Kasumi-1 (cell line): ENCODE measurements at places on chromosomes 11 and 22.

GRCh38 chr11:1916132-1916985 is 3.1 kb upstream of the TNNT3 start:
- DNase-seq, result no peak

GRCh38 chr11:115297330-115297729 is 206.9 kb downstream of the CADM1 start:
- no peak for DNase-seq

- no peak for DNase-seq
These were observed 11.4 kb downstream of the SHANK3 start for GRCh38 chr22:50683994-50684371.

- peak; percentile 82 for DNase-seq
These were observed 8.2 kb downstream of the ARHGEF12 start for GRCh38 chr11:120344302-120345004.

DNA sequence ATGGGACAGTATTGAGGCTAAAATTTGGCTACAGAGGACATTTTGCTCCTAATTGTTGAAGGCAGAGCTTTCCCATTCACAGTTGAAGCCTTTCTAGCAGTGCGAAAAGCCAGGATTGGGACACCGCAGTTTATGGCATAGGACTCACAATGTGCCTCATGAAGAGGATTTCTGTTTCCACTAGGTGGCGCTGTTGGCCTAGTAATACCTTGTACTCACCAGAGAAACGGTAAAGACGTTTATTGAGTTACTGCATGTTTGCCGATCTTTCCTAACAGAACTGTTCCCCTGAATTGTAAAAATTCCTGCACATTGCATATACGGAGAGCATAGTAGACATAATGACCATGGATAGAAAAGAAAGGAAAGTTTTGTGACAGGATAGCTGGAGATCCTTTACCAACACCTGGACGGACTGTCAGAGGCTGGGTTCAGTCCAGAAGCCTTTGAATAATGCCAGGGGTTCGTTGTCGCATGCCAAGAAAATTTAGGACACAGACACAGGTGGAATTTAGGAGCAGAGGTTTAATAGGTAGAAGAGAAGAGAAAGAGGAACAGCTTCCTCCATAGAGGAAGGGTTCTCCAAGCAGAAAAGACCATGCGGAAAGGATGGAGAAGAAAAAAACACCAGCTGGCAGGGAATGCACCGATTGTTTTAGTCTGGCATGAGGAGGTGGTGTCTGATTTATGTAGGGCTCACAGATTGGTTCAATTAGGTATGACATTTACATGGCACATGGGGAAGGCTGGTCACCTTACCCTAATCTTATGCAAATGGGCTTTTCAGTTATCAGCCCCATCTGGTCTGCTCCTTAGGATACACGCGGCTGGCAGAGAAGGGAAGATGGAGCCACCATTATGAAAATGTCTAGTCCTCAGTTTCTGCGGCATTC is 10.8 kb upstream of the OR51D1 start:
- DNase-seq, result peak; percentile 75

DNA sequence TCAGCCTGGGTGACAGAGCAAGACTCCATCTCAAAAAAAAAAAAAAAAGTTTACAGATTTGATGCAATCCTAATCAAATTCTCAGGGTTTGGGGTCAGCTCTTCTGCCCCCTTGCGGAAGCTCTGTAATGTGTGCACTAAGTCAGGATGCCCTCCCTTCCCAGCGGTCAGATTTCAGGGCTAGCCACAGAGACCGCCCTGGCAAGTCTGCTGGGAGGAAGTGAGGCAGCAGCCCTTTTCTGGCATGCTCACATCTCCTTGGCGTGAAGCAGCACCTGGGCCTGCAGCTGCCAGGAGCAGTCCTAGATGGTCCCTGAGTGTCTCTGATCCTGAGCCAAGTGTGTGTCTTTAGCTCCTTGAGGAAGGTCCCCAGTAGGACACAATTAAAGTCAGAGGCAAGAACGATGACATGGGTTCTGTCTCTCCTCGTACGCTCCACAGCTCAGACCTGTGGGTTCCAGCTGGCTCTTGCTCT is 10.9 kb upstream of the APOBEC3C start:
- DNase-seq, result peak; percentile 79

- no peak for DNase-seq
These were observed 15.4 kb upstream of the TUBA8 start for GRCh38 chr22:18095101-18095805.

DNA sequence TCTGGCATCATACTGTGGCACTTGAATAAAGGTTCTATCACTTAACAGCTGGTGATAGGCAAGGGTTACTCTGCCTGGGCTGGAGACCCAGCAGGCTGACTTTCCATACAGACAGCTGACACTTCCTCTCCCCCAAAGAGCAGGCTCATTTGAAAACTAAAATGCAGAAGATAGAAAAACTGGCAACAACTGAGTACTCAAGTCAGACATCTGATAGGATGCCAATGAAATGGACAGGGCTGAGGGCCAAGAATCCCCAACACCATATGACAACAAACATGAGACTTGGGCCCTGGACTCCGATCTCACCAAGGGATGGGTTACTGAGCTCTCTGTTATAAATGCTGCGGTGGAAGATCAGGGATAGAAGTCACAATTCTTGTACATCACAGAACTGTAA is 237.2 kb downstream of the LRRC4C start:
- no peak for DNase-seq

GRCh38 chr22:38153821-38154562 is 27.6 kb downstream of the PLA2G6 start:
- DNase-seq, result no peak

GRCh38 chr22:25038239-25038638 is 85.7 kb downstream of the KIAA1671 start:
- no peak for DNase-seq

DNA sequence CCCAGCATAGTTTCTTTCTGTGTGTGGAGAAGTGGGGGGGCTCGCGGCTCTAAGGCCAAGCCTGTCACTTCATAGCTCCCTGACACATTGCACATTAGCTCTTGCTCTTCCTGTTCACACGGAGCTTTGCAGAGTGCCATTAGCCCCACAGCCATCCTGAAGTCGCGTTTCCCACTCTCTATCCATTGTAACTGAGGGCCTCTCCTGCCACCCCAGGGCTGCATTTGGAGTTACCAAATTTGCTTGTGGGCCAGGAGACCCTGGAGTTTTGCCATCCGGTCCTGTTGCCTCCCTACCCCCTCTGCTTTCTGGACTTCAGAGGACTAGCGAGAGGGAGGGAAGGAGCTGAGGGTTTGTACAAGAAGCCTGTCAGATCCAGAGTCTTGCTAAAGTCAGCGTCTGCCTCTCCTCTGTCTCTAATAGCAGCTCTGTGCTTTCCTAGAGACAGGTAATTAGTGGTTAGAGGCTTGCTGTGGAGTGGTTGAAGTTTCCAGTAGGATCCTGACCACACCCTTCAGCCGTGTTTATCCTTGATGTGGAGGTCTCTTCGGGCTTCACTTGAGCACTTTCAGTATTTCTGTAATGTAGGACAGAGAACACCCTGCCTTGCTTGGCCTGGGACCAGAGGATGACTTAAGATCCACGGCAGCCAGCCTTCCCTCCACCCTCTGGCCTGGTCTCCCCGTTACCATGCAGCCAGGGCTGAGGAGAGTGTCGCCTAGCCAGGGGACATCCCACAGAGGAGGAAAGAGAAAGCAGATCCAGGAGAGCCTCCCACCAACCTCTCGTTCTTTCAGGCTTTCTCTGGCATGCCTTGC is 14.1 kb downstream of the DCPS start:
- DNase-seq, result peak; percentile 91

DNA sequence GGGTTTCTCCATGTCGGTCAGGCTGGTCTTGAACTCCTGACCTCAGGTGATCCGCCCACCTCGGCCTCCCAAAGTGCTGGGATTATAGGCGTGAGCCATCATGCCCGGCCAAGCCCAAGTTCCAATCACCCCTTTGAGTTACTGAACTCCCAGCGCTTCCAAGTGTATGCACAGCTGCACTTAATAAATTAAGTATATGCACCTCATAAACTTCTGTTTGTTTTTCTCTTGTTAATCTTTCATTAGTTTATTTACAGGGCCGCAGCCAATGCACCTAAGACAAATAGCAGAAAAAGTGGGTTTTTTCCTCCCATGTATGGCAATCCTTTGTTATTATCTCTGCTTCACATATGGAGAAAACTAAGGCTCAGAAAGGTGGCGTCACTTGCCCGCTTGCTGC is 21.3 kb downstream of the SYN3 start:
- no peak for DNase-seq

- DNase-seq, result peak; percentile 47
These were observed 25.0 kb upstream of the SUSD2 start for GRCh38 chr22:24156141-24156912.

GRCh38 chr11:58905011-58905720 is 34.1 kb upstream of the GLYATL1 start:
- DNase-seq, result no peak

- DNase-seq, result no peak
These were observed 2.9 kb upstream of the FOLR3 start for GRCh38 chr11:72132646-72133045.
